ENCODE measurements at places on chromosomes 7 and 10. TPM values are rescaled to one million over a fixed set of nuclear protein-coding genes. Genes with fewer than 3 reads are reported as not detected.

DNA sequence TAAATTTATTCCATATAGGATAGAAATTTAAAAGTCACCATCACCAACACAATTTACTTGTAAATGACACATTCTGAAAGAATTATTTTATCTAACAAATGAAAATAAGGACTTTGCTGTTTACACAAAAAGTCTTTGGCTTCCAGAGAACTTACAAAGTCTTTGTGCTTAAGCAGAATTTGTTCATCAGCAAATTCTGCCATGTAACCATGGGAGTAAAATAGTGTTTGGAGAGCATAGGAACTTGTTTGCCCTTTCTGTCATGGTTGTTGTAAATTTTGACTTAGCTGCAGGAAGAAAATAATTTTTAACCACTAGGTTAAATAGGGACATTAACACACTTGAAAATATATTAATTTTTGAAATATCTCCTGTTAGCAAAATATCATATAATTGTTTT lies 15.2 kb downstream of the FGL2 start:
- no peaks in the 10 kb centered on the region for H3K4me1 ChIP-seq
- no peak for DNase-seq
- no peak overlapping the region for H3K4me3 ChIP-seq

- no peaks in the 10 kb centered on the region for H3K27me3 ChIP-seq
- H3K27ac ChIP-seq, result no peak overlapping the region
- no peak for DNase-seq
- H3K4me1 ChIP-seq, result no peaks in the 10 kb centered on the region
- no peak overlapping the region for H3K4me3 ChIP-seq
- H3K36me3 ChIP-seq, result peaks cover 12% of the 10 kb centered on the region
These were observed 13.8 kb downstream of the PDSS1 start for GRCh38 chr10:26711324-26711723.

The PAPOLB gene
- total RNA-seq, result 0.23 TPM

DNA sequence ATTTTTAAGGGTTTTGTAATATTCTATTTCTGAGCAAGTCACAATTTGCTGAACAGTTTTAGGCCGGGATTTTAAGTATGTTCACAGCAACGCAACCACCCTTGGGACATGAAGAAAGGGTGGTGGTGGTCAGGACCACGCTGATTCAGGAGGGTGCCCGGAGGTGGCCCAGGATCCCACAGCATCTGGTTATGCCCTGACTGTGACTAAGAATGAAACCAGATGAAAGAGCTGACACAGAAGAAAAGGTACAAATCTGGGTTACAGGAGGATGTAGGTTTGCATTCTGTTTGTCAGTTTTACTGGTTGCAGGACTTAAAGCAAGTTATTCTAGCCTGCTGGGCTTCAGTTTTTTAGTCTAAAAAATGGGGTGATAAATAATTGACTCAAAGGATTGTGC lies 279.7 kb downstream of the CCSER2 start:
- H3K27ac ChIP-seq, result no peak overlapping the region
- no peaks in the 10 kb centered on the region for H3K4me1 ChIP-seq
- no peak for DNase-seq
- no peak overlapping the region for H3K4me3 ChIP-seq
- H3K27me3 ChIP-seq, result peaks cover 47% of the 10 kb centered on the region

- no peaks in the 10 kb centered on the region for H3K36me3 ChIP-seq
- H3K4me3 ChIP-seq, result no peak overlapping the region
- H3K27ac ChIP-seq, result no peak overlapping the region
- peaks cover 9% of the 10 kb centered on the region for H3K4me1 ChIP-seq
- no peaks in the 10 kb centered on the region for H3K27me3 ChIP-seq
These were observed 395.6 kb upstream of the ETV1 start for GRCh38 chr7:14385074-14385473.

GRCh38 chr7:66336760-66337159 lies 131.6 kb downstream of the TPST1 start:
- H3K4me1 ChIP-seq, result no peaks in the 10 kb centered on the region
- peaks cover 26% of the 10 kb centered on the region for H3K36me3 ChIP-seq
- no peak for DNase-seq
- H3K4me3 ChIP-seq, result no peak overlapping the region
- H3K27me3 ChIP-seq, result no peaks in the 10 kb centered on the region
- no peak overlapping the region for H3K27ac ChIP-seq

- DNase-seq, result no peak
- no peaks in the 10 kb centered on the region for H3K36me3 ChIP-seq
- H3K4me3 ChIP-seq, result no peak overlapping the region
- H3K27ac ChIP-seq, result no peak overlapping the region
These were observed 239.0 kb upstream of the MKI67 start for GRCh38 chr10:128365156-128365725.

DNA sequence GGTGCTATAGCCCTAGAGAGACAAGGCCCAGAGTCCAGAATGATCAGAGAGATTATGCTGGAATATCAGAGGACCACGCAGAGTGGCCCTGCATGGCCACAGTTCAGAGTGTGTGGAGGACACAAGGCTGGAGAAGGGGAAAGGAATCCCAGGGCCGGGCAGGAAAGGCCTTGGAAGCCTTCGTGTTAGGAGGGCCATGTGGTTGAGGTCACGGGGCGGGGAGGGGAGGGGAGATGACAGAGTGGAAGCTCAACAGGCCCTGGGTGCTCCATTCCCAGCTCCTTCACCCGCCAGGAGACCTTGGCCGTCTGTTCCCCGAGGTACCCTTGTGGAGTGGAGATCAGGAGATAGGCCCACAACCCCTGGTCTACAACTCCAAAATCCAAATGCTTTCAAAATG lies 13.2 kb upstream of the EN2 start:
- peaks cover 7% of the 10 kb centered on the region for H3K4me1 ChIP-seq
- H3K4me3 ChIP-seq, result no peak overlapping the region
- peaks cover 5% of the 10 kb centered on the region for H3K36me3 ChIP-seq

The EBLN1 gene
- not detected for total RNA-seq

The PALD1 gene
- 14.1 TPM for total RNA-seq

The INMT gene
- total RNA-seq, result 0.34 TPM

DNA sequence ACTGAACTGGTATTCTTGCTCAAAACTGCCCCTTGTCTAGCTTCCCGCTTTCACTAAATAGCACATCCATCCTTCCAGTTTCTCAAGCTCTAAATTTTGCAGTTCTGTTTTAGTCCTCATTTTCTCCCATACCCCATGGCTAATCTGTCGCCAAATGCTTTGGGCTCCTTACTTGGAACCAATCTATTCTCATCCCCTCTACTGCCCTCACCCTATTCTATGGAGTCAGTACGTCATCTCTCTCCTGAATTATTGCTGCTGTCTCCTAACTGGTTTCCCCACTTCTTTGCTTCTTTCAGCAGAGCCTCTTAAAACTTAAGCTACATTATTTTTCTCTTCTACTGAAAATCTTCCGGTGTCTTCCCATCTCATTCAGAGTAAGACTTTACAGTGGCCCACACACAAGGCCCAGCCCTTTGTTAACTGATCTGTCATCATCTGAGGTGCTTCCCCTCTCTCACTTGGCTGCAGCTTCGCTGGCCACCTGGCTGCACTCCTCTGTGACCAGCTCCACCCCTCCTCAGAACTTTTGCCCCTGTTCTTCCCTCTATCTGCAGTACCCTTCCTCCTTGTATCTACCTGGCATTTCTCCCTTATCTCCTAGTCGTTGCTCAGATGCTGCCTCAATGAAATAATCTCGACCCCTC lies 9.9 kb downstream of the STARD3NL start:
- DNase-seq, result no peak
- H3K27ac ChIP-seq, result peak overlapping the region; percentile 38
- H3K4me1 ChIP-seq, result peaks cover 44% of the 10 kb centered on the region
- H3K36me3 ChIP-seq, result peaks cover 28% of the 10 kb centered on the region
- H3K27me3 ChIP-seq, result no peaks in the 10 kb centered on the region
